ENCODE measurements at places on chromosomes 3 and 15.

- peak; percentile 38 for DNase-seq
Observed at GRCh38 chr3:66039590-66039887, 821 bp upstream of the MAGI1 start.

DNA sequence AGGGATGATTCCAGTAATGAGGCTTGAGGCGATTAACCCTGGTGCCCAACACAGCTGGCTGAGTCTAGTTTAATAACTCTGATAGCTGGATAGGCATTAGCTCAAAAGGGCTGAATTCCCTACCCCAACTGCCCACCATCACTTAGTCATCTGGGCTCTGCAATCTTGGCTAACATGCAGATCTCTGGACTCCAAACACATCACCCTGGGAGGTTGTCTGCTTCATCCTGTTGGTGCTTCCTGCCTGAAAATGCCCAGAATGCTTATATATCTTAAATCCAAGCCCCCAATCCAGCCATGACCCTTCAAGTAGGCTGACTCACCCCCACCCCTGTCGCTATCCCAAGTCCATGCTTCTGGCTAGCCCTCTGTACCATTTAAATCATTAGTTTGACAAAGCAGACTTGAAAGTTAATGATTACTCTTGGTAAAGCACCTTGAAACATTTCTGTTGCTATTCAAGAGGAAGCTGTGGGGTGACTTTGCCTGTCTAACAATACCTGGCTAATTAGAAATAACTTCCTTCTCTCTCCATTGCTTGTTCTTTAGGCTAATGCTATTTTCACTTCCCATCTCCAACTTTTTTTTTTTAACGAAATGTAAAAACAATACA lies 107.0 kb upstream of the RORA start:
- no peak for DNase-seq

GRCh38 chr3:72123908-72124441 lies 339.0 kb upstream of the PROK2 start:
- peak; percentile 92 for DNase-seq

DNA sequence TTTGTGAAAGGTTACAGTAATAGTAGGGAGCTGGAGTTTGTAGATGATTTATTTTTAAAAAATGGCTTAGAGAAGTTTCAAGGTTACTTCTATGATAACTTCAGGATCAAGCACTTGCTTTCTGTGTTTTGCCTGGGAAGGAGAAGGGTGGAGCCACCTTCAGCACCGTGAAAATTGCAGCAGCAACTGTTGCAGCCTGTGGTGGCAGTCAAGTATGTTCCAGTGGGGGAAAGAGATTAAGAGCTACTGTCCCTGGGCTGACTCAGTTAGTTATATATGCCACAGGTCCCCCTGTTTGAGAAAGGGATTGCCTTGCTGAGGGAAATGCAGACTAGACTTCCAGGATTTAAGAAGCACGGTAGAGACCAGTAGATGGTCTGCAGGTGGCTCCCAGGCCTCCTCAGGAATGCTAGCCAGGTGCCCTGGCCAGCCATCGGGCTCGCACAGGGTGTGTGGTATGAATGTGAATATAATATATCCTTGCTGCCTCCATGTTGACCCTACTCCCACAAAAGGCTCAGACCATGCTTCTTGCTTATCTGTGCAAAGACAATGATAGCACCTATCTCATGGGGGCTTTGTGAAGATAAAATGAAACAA lies 389.5 kb downstream of the CACNA2D3 start:
- DNase-seq = no peak

DNA sequence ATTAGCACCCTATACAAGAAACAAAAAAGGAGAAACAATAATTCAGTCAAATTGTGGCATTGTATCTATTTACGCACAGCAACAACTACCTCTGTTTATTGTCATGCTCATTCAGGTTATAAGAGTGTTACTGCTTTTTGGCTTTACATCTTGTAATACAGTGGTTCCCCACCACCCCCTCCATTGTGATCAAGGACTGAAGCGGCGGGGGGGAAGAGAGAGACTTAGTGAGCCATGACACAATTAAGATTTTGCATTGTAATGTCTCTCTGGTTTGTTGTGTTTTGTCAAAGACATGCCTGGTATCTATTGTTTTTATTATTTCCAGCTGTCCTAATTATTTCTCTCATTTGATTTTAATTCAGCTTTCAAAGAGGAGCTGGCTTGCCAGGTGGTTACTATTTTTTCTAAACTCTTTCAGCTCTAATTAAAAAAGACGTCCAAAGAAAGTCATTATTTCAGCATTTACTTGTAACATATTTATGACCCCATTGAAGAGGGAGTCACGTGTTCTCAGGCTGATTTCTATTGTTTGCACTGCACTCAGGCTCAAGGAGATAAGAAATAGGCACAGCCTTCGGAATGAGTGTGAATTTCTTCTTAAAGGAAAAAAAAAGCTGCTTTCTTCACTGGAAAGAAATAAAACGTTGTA lies 234.4 kb upstream of the TBL1XR1 start:
- DNase-seq = no peak

DNA sequence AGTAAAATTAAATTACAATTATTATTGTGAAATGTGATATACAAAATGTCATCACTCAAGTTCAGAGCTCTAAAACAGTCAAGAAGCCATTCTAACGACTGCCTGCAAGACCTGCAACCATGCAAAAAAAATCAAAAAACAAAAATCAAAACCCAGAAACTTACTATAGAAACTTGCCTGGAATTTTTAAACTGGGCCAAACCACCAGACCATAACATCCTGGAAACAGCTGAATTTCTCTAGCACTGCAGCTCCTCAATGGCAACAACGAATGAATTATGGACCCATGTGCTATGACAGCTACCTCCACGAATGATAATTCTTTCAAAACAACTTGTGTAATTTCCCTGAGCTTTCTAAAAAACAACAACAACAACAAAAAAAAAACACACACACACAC lies 130.0 kb upstream of the KCNMB2 start:
- peak; percentile 94 for DNase-seq

DNA sequence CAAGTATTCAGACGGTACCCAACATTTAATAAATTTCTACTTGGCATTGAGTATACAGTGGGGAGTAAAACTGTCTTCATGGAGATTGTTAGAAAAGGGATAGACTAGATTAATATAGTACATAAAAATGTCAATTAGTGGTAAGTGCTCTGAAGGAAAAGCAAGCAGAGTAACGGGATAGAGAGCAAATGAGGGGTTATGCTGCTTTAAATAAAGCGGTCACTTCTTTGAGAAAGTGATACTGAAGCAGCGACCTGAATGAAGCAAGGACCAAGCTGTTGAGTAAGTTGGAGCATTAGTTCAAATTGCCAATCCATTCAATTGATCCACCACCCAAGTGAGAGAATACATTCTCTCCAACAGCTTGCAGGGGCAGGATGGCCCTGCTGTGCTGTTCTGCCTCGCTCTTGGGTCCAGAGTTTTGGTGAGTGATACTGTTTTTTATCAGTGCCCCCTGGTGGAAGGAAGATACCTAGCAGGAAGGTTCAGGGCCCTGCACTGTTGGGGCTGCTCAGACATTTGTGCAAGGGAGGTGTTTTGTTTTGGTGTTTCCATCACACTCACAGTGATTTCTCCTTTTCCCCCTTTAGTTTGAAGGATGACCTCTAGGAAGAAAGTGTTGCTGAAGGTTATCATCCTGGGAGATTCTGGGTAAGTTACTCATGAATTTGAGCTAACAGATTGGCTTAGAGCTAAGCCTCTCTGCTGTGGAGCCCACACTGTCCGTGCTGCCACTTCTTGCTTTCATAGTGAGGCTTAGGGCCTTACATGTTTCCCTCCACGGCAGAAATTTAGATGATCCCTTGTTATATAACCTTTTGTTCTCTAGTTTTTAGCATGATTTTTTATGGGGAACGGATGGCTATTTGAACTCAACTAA lies 69.0 kb downstream of the RAB7A start:
- peak; percentile 61 for DNase-seq

DNA sequence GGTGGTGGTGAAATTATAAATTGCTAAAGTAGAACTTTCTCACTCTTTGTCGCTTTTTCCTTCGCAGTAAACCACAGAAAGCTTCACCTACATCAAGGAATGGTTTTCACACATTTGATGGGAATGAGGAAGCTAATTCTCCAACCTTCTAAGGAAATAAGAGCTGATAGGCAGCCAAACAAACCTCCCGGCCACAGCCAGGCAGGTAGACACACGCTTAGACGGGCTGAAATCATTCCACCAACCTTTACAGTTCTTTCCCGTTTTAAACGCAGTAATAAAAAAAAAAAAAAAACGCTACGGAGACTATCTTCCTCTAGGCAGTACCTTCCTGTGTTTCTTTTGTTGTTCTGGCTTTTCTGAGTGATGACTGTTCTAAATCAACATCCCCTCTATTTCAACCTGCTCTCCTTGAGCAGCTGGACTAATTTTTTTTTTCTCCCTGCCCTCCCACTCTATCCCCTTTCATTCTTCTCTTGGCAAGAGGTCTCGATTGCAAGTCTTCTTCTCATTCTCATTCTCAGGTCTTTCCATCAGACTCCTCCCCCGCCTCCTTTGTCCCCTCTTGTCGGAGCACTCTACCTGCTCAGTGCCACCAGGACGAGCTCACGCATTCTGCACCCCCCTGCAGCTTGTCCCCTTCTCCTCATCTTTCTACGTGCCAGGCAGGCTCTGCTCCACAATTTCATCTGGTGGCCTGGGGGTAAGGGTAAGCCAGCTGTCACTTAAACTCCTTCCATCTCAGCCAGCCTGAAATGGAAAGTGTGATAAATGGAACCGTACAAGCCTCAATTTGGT lies 391.1 kb upstream of the MDFIC2 start:
- DNase-seq = no peak

GRCh38 chr3:146374146-146374545 lies 95.2 kb downstream of the PLSCR2 start:
- DNase-seq = peak; percentile 59

DNA sequence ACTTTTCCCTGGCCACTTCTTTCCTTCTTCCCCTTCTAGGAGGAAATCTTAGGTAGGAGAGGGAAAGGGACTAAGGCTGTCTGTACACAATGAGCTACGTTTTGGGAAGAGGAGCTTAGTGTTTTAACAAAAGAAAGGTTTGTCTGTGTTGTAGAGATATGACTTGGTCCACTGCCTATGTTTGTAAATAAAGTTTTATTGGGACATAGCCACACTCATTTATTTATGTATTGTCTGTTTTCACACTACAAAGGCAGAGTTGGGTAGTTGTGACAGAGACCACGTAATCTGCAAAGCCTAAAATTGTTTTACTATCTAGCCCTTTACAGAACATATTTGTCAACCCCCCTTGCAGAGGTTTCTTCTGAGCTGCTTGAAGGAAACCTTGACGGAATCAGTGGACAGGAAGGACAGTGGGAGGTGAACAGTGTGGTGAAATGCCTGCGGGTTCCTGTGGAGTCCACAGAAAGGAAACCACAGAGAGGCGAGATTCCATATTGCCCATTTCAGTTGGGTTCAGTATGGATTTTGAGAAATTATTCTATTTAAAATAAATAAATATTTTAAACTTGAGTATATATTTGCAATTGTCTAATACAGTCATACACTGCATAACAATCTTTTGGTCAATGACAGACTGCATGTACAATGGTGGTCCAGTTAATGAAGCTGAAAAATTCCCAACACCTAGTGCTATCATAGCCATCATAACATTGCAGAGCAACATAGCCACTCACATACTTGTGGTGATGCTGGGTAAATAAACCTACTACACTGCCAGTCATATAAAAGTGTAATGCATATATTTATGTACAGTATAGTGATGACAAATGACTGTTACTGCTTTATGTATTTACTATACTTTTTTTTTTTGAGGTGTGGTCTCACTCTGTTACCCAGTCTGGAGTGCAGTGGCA lies 157.9 kb upstream of the NUDT16 start:
- DNase-seq = no peak

DNA sequence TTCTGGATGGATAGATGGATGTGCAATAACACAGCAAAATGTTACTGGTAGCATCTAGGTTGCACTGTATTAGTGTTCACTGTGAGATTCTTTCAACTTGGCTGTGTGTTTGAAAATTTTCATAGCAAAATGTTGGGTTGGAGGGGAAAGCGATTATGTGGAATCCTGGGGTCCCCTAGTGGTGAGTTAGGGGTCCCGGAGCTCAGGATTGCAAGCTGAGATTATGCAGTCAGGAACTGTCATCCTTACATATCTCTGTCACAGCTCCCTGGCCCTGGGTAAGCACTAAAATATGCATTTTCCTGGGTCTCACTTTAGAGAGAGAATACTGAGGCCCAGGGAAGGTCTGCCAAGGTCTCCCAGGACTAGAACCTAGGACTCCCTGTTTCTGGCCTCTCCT lies 77.2 kb downstream of the CEMIP start:
- no peak for DNase-seq

GRCh38 chr15:52485290-52485689 lies 43.4 kb downstream of the MYO5A start:
- no peak for DNase-seq

GRCh38 chr15:73232776-73233175 lies 136.0 kb downstream of the HCN4 start:
- no peak for DNase-seq

DNA sequence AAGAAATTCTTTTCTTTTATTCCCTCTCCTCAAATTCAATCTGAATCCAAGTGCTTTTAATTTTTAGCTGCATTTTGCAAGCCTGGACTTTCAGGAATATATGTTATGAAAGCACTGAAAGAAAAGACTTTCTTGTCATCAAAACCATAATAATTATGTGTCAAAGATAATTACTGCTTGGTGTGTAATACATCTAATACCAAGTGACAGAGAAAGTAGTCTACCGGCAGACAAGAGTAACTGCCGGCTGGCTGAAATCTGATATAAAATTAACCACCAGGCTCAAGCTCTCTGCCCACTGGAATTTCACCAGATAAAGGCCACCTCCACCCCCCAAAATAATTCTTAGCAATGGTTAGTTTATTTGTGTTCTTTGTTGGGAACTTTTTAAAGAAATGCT lies 220.9 kb upstream of the CDIN1 start:
- DNase-seq = no peak

- DNase-seq = peak; percentile 86
Observed at GRCh38 chr15:72358650-72359171, 17.1 kb downstream of the HEXA start.

DNA sequence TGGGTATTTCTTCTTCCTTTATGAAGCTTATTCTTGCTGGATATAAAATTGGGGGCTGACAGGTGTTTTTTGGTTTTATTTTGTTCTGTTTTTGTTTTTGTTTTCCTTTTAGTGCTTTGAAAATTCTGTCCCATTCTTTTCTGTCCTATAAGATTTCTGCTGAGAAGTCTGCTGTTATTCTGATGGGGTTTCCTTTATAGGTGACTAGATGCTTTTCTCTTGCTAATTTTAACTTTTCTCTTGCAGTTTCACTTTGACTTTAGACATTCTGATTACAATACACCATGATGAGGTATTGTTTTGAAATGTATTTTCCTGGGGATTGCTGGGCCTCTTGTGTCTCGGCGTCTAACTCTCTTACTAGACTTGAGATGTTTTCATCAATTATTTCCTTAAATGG lies 22.8 kb downstream of the TTC14 start:
- DNase-seq = no peak

GRCh38 chr15:42239528-42240182 lies 31.6 kb upstream of the VPS39 start:
- peak; percentile 16 for DNase-seq
